ENCODE measurements at places on chromosomes 4 and X.

DNA sequence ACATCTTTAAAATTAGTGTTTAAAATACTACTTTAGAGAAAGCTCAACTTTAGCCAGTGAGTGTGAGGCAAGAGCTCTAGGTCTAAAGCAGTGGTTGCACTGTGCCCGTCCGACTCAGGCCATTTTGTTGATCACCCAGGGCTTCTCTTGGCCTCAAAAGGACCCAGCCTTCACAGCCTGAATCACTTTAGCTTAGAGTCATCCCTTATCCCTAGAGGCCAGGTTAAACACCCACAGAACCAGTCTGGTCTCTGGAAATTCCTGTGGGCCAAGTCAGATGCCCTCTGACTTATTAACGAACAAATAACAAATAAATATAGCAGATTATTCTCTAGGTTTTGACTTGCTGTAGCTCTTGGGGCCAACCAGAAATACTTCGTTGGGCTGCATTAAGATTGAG, 102.3 kb downstream of the WWC2 start:
- DNase-seq = no peak

- DNase-seq = no peak
These were observed 16.2 kb upstream of the AFF1 start for GRCh38 chr4:86918539-86919072.

DNA sequence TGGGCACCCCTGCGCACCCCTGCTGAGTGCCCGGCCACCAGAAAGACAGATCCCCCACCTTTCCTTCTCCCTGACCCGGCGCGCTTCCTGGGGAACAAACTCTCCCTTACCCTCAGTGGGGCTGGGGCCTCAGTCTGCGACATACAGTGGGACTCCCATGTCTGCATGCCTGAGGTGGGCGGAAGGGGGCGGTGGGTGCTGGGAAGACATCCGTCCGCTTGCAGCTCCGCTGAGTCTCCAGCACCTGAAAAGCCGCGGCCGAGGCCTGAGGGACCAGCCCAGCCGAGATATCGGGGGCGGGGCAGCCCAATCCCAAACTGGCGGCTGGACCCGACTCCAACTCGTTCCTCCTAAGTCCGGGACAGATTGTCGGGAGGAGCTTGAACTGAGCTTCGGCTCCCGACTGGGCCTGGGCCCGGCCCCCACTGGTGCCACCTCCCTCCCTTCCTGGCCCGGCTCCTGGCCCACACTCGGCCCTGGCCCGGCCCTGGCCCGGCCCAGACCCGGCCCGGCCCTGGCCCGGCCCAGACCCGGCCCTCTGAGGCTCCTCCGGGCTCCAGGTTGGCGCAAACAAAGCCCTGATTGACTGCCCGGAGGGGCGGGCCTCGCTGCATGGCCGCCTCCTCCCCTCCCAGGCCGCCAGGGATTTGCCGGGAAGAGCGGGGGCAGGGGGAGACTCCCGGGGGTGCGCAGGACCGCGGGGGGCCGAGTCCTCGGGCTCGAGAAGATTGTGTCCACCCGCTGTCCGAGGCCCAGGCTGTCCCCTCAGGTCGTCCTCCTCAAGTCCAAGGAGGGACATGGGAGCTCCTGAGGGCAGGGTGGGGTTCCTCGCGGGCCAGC, 877 bp upstream of the SLC16A2 start:
- no peak for DNase-seq

DNA sequence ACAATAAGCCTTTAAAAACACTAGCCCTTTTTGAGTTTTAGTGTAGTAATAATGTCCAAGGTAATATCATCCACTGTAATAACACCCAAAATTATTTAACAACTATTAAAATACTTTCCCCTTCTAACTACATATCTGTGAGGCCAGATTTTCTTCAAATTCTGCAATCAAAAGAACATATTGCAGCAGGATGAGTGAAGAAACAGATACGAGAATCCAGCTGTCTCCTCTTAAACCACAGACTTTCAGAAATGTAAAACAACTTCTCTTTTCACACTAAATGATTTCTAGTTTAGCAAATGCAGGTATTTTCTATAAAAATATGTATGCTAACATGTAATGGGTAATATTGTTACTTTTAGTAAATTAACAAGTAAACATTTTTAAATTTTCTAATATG, 148.9 kb downstream of the PRDM5 start:
- DNase-seq = no peak

- no peak for DNase-seq
These were observed 54.3 kb downstream of the CLCN5 start for GRCh38 chrX:49976682-49977197.

- DNase-seq = no peak
These were observed 13.3 kb upstream of the ARHGEF6 start for GRCh38 chrX:136794080-136794479.

DNA sequence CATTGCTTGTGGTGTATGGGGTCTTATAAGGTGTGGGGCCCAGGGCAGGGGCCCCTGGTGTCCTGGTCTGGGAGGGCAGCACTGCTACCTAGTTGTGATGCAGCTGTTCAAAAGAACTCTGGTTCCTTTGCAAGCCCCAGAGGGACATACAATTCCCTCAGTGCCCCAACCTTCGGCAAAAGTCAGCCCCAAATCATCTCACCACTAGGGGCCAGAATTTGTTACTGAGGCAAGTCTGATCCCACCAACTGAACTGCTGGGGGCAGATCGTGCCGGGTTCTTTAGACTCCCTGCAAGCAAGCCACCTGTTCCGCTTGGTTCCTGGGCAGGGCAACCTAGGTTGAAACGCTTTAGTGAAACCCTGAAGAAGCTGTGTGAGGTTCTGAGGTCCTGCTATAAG, 180.1 kb upstream of the S100G start:
- no peak for DNase-seq

- no peak for DNase-seq
These were observed 850.1 kb downstream of the TRIML1 start for GRCh38 chr4:188989371-188989770.

DNA sequence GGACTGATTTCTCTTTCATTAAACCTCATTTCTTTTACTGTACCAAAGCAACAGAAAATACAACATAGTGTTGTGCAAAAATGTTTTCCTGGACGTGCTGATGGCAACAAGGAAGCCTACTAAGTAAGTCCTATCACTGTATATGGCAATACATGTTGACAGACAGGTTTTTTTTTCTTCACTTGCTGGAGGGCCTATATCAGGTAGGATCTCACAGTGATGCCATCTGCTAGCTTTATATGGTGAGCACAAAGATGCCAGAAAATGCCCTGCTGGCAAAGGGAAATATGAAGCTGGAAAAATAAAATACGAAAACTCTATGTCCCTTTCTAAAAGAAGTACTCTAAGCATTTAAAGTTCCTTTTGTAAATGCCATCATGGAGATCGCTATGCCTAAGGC, 119.0 kb upstream of the PDLIM3 start:
- DNase-seq = no peak

GRCh38 chrX:6225288-6225910, 3.3 kb downstream of the NLGN4X start:
- no peak for DNase-seq

DNA sequence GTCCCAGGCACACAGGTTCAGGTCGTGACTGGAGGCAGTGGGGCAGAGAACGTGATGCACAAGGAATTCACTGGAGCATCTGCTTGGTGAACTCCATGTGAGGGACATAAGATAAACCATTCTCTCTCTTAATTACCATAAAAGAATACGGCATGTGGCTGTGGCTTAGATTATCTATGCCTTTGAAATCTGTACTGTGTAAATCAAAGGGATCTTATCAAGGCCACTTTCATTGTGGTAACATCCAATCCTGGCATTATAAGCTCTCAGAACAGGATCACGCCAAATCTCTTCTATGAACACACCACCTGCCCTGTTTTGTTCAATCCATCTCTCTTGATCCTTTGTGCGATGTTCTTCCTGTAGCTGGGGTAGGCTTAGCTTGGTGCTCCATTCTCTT, 192.3 kb downstream of the SPATA18 start:
- DNase-seq = no peak

GRCh38 chr4:48967631-48968030, 18.4 kb upstream of the CWH43 start:
- DNase-seq = no peak

DNA sequence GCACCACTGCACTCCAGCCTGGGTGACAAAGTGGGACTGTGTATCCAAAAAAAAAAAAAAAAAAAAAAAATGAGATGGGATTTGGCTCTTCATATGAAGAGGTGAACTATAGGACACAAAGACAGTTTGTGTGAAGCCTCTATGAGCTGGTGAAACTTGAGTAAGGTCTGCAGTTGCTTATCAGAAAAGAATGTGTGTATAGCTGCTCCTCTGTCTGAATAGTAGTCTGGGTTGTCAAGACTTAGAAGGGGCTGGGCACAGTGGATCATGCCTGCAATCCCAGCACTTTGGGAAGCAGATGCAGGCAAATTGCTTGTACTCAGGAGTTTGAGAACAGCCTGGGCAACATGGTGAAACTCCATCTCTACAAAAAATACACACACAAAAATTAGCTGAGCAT, 82.8 kb downstream of the ARSF start:
- no peak for DNase-seq

GRCh38 chr4:108068442-108068841, 78.8 kb downstream of the HADH start:
- DNase-seq = no peak

DNA sequence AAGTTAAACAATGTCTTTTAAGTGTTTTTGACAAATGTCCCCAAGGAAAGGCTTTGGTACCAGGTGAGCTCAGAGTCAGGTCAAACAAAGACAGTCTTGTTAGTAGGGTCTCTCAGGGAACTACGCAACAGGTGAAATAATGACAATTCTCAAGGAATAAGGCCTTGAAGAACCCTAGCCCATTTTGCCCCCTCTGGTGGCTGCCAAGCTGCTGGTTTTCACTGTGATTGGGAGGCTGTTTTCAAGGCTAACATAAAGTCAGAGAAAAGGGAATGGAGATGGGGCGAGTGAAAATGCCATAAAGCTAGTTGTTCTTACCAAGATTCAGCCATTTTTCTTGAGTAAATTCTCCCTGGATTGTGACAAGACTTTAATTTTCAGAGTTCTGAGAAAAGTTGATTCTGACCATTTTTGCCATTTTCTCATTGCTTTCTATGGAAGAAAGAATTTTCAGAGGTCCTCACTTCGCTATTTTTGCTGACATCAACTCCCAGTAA, 58.7 kb downstream of the RWDD4 start:
- DNase-seq = peak; percentile 5

GRCh38 chrX:70433848-70434351, 10.7 kb upstream of the DLG3 start:
- DNase-seq = peak; percentile 62

- DNase-seq = no peak
These were observed 239.7 kb downstream of the QDPR start for GRCh38 chr4:17272154-17272553.

GRCh38 chr4:36494747-36495146, 213.3 kb downstream of the DTHD1 start:
- DNase-seq = no peak

DNA sequence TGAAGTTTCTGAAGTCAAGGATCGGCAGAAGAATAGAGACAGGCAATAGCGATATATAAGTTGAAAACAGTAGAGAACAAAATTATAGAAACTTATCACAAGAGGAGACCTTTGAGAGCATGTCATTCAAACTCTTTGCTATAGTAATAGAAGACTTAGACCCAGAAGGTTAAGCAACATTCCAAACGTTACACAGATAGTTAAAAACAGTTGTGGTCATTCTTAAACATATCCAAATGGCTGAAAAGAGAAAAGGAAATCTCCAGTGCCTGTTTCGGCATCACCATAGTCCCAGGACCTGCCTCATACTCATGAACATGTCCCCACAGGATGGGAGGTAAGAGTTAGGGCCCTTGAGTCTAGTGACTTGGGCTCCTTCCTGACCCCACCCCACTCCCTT, 258.1 kb upstream of the NOCT start:
- no peak for DNase-seq

DNA sequence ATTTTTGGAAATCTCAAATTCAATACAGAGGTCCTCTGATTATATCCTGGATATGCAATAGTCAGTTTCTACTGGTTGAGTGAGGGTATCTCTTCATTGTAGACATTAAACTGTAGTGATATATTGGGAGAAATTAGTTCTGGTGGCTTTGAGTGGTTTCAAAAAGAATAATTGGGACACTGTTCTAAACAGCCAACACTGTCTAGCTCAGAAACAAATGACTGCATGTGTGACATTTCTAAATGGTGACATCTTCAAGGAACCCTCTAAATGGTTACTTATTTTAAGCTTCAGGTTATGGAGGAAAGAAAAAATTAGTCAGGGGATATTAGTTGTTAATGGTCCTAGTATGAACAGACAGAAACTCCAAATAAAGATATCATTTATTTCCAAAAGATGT, 186.2 kb downstream of the LARP7 start:
- DNase-seq = no peak

- DNase-seq = no peak
These were observed 54.8 kb downstream of the TBL1X start for GRCh38 chrX:9519546-9520216.

GRCh38 chr4:110042545-110043517, 130.1 kb downstream of the EGF start:
- DNase-seq = no peak

GRCh38 chrX:29225670-29226069, 638.4 kb downstream of the IL1RAPL1 start:
- no peak for DNase-seq

DNA sequence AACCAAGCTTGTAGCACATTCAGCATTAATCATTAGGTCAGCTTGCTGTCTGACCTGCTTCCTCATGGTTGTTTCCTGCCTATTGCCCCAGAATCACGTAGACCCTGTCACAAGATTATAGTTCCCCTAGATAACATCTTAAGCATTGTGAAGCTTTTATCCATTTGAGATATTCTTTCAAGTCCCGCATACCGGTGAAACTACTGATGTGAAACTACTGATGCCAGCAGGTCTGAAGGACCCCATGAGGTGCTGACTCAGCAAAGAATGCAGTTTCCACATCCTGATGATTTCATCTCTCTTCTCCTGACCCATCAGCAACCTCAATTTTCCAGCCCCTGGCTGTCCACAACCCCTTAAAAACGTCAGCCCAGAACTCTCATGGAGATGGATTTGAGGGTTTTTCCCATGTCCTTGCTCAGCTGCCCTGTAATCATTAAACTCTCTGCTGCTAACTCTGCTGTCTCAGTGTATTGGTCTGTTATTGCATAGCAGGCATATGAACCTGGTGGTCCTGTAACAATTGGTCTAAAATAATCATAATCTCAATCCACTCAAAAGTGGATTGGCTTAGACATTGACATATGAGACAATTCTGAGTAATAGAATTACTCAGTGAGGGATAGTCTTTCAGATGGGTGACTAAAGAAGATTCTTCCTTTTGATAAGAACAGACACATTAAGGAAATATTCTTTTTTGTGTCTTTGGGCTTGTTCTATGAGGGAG, 26.3 kb upstream of the UBA6 start:
- no peak for DNase-seq

DNA sequence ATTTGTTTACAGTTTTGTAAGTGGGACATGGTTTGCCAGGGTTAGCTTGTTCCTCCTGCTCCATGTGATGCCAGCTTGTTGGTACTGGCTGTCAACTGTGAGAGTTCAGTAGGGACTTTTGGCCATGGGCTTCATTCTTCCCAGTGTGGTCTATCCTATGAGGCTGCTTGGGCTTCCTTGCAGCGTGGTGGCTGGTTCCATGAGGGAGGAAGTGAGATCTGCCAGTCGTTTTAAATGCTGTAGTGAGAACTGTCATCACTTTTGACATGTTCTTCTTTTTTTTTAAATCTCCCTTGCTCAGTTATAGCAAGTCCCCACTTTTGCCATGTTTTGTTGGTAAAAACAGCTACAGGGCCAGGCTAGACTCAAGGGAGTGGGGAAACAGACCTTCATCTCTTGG, 15.9 kb downstream of the NSD2 start:
- no peak for DNase-seq

GRCh38 chr4:139975830-139976272, 178.1 kb downstream of the MAML3 start:
- DNase-seq = no peak

GRCh38 chr4:188396037-188396436, 256.8 kb downstream of the TRIML1 start:
- DNase-seq = no peak

Data from T-helper 9 cell (primary cell).